ENCODE measurements at places on chromosomes 4 and X.

GRCh38 chr4:26682436-26682835 is 98.6 kb downstream of the TBC1D19 start:
- no peak for DNase-seq

GRCh38 chrX:9921407-9921806 is 45.8 kb upstream of the CLDN34 start:
- DNase-seq = no peak

DNA sequence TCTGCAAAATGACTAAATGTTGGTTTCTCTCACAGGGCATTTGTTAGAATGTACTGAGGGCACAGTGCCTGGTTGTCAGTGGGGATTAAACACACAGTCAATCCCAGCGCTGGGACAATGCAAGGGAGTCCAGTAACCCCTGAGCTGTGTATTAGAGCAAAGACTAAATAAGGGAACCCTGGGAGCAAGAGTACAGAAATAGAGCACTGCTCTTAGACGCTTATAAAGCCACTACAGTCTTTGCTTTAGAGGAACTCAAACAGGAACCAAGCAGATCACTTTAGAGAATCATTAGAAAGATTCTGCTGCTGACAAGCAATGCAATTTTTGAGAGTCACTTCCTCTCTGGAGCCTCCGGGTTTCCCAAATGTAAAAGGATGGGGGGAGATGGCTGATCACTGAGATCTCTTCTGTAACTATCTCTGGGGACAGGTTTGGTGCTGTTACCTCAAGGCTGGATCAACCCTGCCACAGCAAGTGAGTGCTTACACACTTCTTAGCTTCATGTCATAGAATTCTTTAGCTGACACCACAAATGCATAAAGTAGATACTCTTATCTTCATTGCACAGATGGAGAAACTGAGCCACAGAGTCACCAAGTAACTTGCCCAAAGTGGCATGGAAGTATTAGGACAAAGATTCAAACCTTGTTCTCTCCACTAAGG is 137.8 kb upstream of the CPEB2 start:
- peak; percentile 17 for DNase-seq

DNA sequence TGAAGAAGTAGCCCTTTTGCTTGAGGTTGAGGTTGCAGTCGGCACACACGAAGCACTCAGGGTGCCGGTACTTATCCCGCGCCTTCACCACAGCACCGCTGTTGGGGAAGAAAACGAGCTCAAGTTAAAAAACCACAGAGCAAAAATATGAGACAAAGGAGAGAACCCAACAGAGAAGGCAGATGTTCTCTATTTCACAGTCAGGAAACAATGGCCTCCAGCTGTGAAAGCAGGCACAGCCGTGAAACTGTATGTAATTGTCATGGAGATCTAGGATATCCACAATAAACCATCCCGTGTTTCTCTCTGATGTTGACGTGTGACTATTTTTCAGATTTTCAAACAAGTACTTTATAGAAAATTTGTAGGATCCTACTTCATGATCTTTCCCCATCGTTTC is 30.9 kb upstream of the CCDC110 start:
- no peak for DNase-seq

DNA sequence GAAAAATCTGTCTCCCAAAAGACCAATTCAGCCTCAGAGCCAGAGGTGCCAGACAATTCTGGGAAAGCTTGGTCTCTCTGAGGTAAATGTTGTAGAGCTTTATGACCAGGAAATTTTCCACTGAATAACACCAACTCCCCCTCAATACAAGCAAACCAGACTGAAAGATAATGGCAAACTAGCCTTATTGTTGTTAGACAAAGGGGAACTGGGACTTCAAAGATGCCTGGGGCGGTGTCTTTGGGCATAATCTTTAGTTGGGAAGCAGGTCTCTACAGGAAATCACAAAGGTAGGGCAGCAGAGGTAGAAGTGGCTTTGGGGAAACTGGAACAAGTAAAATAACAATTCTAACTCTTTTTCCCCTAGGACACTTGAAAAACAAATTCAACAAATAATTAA is 12.0 kb downstream of the COL4A6 start:
- no peak for DNase-seq

GRCh38 chr4:105894660-105895582 is at the start of gene NPNT:
Gene NPNT (plus strand): TSS chr4:105895471. CDS start chr4:105895653, 182 bp downstream.
- DNase-seq = peak; percentile 38

DNA sequence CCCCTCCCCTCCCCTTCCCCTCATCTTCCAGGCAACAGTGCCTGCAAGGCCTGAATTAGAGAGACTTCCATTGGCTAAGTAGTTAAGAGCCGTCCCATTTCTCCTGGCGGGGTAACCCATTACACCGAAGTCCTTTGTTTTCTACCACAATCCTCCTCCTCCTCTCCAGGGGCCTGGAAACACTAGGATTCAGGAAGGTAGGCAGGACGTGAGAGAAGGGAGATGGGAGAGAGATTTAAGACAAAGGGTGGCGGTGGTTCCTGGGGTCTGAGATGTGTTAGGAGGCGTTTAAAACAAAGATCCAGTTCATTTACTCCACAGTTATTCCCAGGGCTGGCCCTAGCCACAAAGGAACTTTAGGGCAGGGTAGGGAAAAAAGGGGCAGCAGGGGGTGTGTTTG is 28.0 kb downstream of the NYX start:
- DNase-seq = no peak

DNA sequence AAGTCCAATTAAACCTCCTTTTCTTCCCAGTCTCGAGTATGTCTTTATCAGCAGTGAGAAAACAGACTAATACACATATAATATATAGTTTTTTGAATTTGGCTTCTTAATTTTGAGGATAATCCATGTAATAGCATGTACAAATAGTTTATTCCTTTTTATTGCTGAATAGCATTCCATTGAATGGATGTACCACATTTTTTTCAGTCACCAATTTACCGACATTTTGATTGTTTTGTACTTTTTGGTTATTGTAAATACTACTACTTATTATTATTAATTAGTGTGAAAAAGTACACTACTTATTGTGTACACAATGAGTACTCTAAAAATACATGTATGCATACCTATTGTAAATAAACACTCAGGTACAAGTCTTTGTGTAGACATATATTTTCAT is 42.3 kb upstream of the ANXA10 start:
- no peak for DNase-seq

DNA sequence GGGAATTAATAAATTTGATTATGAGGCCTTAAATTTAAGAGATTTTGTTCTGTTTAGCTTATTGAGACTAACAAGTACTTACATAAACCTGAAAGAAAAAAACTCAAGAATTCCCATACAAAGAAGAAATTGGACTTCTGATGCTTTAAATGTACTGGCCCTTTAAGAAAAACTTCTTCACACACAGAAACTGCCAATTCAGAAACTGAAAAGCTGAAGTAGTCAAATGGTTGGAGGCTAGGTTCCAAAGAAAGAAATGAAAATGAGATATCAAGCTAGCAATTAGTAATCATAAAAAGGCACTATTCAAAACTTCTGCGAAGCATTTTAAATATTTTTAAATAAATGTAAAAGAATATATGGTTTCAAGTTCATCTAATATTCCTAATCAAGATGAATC is 151.3 kb downstream of the THOC2 start:
- no peak for DNase-seq

- peak; percentile 73 for DNase-seq
These were observed 22.7 kb downstream of the MAP9 start for GRCh38 chr4:155353923-155354540.

- no peak for DNase-seq
These were observed 107.6 kb upstream of the BMP3 start for GRCh38 chr4:80922941-80923340.

GRCh38 chrX:48616576-48616975 is 19.3 kb downstream of the WDR13 start:
- no peak for DNase-seq

- no peak for DNase-seq
These were observed 69.6 kb upstream of the BCOR start for GRCh38 chrX:40167233-40167849.

GRCh38 chr4:77196866-77197265 is 39.9 kb downstream of the CCNG2 start:
- DNase-seq = peak; percentile 25

DNA sequence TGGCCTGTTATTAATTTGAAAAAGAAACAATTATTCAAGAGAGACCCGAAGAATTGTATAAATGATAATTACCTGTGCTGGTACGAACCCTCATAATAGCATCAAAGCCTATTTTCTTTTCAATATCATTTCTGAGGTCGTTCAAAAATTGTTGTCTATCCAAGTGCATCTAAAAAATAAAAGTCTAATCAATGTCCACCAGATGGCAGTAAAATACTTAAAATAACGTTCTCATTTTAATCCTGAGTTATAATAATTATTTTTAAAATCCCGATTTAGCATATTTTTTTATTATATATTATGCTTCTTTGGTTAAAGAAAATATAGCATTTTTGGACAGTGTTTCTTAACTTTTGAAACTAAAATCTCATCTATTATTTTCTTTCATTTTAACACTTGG is 55.7 kb downstream of the METTL14 start:
- DNase-seq = no peak

DNA sequence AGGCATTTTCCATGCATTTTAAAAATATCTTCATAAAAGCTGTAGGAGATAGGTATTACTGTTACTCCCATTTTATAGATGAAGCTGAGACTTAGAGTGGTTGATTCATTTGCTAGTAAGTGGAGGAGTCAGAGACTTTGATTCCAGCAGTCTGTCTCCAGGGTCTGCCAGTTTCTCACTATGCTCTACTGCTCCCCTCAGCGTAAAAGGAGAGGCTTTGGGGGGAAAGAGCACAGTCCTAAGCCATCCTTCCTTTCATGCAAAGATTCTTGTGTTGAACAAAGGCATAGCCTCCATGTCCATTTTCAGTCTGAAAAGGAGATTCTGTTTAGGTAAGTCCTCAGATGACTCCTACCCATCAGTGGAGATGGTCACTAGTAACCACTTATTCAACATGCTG is 117.7 kb upstream of the TMEM150C start:
- no peak for DNase-seq

DNA sequence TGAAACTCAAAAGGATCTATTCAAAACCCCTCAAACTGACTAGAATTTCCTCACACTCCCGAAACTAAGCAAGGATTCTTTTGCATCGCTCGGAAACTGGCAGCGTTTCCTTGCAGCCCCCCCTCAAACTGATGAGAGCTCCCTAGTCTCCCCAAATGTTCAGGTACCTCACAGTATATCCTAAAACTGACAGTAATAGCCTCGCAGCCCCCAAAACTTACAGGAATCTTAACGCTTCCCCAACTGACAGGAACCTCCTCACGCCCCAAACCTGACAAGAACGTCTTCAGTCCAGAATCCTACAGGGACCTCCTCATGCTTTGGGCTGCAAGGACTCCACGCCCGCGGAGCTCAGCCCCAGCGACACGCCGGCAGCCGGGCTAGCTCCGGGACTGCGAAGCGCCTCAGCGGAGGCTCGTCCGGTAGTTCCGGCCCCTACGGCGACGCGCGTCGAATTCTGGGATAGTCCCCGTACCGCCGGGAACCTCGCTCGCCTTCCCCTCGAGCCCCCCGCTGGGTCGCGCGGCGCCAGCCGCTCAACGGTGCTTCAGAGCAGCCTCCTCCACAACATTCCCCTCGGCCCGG is 640 bp downstream of the PHF8 start:
- DNase-seq = no peak

DNA sequence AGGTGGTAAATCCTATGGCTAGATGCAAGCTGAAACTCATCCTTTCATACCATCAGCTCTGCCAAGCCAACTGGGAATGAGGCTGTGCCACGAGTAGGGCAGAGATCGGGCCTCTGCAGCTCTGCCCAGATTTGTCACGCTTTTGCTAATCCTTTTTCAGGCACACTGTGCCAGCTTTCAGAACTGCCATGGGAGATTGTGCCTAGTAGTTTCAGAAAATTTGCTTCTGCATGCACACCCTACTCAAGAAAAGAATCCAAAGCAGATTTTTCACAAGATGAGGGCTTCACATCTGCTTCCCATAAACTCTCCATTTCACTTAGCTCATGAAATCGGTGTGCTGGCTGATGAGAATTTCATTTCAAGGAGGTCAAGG is 3.3 kb upstream of the ADH7 start:
- DNase-seq = no peak
